Right cardiac atrium (tissue), 5 donors: ENCODE measurements at places on chromosomes 5 and 9. TPM values are rescaled to one million over a fixed set of nuclear protein-coding genes. Genes with fewer than 3 reads are reported as not detected.

The NMUR2 gene
- 0.09 TPM for polyA plus RNA-seq

The NEUROG1 gene
- polyA plus RNA-seq = not detected

The CAMK2A gene
- polyA plus RNA-seq = 15.4 TPM

The TMOD1 gene
- 184 TPM for polyA plus RNA-seq

The TEX48 gene
- not detected for polyA plus RNA-seq

The ATP6V0E1 gene
- 350 TPM for polyA plus RNA-seq

The AQP7 gene
- polyA plus RNA-seq = 161 TPM

The HTR4 gene
- polyA plus RNA-seq = 1.3 TPM

The PKD2L2 gene
- polyA plus RNA-seq = 0.18 TPM

The SMIM15 gene
- 14.2 TPM for polyA plus RNA-seq

The RIMOC1 gene
- polyA plus RNA-seq = 7.2 TPM

The SLC35A4 gene
- polyA plus RNA-seq = 44.6 TPM

The PDCD1LG2 gene
- 1.8 TPM for polyA plus RNA-seq

The ARID3C gene
- not detected for polyA plus RNA-seq

The UBQLN1 gene
- polyA plus RNA-seq = 31.8 TPM

The PCSK5 gene
- 2.6 TPM for polyA plus RNA-seq

The INSL6 gene
- not detected for polyA plus RNA-seq

The ADAMTS2 gene
- 7.0 TPM for polyA plus RNA-seq

The PRRX2 gene
- polyA plus RNA-seq = 2.6 TPM

The PCDHB6 gene
- polyA plus RNA-seq = 0.34 TPM

The CDKN2A gene
- polyA plus RNA-seq = 0.32 TPM
